GM03348 (cell line): ENCODE measurements at places on chromosomes 6 and 20.

GRCh38 chr6:49698478-49698877, 14.9 kb downstream of the CRISP2 start:
- DNase-seq: no peak

- DNase-seq: no peak
Observed at GRCh38 chr6:157596461-157596860, 215.5 kb downstream of the ZDHHC14 start.

DNA sequence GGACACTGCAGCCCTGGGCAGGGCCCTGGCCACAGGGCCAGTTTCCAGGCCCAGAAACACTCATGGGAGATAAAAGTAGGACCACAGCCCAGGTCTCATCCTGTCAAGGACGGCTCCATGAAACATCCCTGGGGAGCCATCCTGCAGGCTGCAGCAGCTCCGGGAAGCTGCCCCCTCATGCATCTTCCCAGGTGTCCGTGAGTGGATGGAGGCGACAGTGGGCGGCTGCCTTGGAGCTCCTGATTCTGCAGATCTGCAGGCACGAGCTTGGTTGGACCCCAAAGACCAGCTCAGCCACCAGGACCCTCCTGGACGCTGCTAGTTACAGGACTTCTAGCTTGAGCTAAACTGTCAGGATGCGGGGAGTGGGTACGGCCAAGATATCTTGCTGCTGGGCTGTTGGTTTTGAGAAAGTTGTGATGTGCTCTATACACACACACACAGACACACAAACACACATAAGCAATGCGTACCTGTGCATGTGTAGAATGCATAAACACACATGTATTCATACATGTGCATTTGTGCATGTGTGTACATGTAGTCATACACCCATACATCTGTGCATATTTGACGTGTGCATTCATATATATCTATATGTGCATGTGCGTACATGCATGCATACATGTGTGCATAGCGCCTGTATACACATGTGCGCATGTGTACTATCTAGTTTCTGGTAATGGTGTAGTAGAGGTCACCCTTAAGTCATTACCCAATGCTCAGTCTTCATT, 297.8 kb downstream of the TAF4 start:
- DNase-seq: no peak

DNA sequence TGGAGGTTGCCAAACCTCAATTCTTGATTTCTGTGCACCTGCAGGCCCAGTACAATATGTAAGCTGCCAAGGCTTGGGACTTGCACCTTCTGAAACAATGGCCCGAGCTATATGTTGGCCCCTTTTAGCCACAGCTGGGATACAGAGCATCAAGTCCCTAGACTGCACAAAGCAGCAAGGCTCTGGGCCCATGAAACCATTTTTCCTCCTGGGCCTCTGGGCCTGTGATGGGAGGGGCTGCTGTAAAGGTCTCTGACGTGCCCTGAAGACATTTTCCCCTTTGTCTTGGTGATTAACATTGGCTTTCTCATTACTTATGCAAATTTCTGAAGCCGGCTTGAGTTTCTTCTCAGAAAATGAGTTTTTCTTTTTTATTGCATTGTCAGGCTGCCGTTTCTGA, 40.5 kb upstream of the SLC35F1 start:
- no peak for DNase-seq

DNA sequence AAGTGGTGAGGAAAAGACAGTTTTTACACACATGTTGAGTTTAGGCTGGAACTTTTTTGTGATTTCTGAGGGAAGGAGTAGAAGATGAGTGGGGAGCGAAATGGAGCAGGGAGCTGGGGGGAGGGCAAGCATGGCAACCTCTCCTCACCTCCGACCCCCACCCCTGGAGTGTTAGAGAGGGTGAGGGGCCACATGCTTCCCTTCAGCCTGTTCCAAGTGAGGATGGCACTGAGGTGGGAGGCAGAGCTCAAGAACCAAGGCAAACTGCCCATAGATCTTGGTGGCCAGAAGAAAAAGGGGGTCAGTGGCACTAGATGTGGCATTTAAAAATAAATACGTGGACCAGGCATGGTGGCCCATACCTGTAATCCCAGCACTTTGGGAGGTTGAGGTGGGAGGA, 4.8 kb downstream of the TTBK1 start:
- no peak for DNase-seq

GRCh38 chr20:63951398-63952209, 4.6 kb downstream of the UCKL1 start:
- DNase-seq: no peak

- DNase-seq: no peak
Observed at GRCh38 chr6:40440053-40440452, 147.1 kb downstream of the LRFN2 start.

DNA sequence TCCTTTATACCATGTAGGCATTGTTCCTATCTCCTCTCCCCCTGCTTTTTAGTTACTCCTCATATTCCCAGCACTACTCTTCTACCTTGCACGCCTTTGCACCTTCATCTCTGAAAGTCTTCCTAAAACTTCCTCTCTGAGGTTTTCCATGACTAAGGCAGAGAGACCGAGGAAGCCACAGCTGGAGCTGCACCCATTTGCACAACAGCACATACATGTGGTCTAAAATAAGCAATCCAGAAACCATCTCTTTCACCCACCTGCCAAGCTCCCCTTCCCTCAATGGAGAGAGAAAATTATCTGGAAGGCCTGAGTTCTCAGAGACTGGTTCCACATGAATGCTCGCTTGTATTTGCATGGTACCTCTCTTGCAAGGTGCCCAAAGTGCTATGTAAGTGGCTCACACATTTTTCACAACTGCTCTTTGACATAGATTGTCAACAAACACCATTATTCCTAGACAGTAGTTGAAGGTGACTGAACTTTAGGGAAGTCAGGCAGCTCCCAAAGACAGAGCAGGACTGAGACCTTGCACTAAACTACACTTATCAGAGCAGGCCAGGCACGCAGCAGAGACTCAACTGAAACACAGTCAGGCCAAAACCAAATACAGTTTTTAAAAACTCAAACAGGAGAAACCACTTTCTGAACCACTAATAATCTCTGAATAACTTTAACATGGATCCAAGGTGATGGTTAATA, 313.2 kb downstream of the TFAP2A start:
- no peak for DNase-seq

GRCh38 chr6:130390890-130391289, 25.1 kb downstream of the TMEM200A start:
- no peak for DNase-seq

GRCh38 chr6:116397914-116398313, 27.2 kb downstream of the DSE start:
- peak; percentile 56 for DNase-seq

- DNase-seq: no peak
Observed at GRCh38 chr6:144894240-144894639, 609.1 kb downstream of the UTRN start.

DNA sequence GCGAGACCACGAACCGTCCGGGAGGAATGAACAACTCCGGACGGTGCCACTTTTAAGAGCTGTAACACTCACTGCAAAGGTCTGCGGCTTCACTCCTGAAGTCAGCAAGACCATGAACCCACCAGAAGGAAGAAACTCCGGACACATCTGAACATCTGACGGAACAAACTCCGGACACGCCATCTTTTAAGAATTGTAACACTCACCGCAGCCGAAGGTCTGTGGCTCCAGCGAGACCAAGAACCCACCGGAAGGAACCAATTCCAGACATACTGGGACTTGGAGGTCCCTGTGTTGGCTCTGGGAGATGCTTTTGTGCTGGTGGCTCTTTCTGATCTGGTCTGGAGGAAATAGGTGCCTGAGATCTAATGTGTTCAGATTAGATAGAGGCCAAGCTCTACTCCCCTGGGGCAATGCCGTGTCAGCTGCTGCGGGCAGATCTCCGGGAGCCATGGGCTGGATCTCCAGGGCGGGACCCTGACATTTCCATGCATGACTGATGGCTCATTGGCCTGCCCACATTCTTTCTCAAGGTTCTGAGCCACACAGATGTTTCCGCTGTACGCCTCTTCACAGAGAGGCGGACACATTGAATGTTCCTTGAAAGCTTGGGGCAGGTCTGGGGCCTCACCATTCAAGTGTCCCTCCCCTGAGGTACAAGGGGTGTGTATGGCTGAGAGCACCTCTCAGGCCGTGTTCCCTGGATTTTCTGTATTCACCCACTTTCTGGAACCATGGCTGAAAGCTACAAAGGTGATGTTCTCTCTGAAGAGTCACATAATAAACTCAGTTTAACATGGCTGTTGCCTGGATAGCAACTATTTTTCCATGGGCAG, 29.3 kb downstream of the GMPR start:
- DNase-seq: no peak

DNA sequence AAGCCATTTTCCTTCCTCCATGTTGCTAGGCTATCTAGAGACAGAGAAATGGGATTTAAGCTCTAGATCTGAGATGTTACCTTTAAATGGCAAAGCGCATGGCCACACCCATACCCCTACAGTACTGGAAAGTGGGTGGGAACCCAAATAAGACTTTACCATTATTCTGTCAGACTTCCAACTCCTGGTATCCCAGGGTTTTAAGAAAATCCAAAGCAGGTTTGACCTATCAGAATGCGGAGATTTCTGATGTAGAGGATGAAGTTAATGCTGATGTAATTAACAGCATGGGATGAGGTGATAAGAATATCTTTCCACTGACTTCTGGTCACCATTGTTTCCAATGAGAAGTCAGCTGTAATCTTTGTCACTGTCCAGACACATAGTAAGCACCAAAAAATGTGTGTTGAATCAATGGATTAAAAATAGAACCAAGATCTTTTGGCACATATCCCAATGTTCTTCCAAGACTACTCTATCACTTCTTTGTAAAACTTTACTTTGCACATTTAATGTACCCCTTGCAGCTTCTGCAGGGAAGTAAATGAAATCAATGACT, 140.8 kb upstream of the INSM1 start:
- DNase-seq: no peak

DNA sequence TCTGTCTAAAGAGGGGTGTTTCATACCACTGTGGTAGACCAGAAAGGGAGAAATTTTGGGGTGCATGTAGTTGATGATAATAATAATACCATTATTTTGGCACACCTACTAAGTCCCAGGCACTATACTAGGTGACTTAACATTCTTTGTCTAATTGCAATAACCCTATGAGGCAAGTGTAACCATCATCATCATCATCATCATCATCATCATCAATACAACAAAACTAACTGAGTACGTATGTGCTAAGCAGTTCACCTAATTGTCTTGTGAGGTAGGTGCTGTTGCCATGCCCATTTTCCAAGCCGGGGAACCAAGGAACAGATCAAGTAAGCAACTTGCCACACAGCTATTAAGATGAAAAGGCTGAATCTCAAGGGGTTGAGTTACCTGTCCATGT, 2.6 kb upstream of the PACSIN1 start:
- no peak for DNase-seq

GRCh38 chr20:48387675-48388074, 440.1 kb downstream of the PREX1 start:
- DNase-seq: no peak

DNA sequence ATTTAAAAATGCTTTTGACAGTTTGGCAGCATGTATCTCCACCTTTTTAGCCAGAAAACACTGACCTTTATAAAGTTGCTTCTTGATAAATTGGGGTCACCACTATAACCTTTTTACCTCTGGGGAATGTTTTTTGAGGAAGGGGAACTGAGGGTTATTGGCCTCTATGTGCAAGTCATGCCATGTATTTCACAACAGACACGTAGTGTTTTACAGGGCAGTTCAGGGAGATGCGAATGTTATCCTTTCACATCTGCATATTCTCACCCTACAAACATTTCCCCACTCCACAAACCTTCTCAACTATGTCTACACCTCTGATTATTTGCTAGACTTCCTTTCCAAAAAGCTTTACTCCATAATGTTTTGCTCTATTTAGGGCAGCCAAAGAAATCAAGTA, 17.0 kb upstream of the SLA2 start:
- no peak for DNase-seq

- no peak for DNase-seq
Observed at GRCh38 chr6:159728531-159728964, 1.2 kb downstream of the WTAP start.

- no peak for DNase-seq
Observed at GRCh38 chr6:87791485-87791884, 89.5 kb upstream of the AKIRIN2 start.

GRCh38 chr6:134609716-134610261, 291.9 kb upstream of the SGK1 start:
- no peak for DNase-seq

- DNase-seq: no peak
Observed at GRCh38 chr20:35629427-35630145, 14.0 kb downstream of the SPAG4 start.

DNA sequence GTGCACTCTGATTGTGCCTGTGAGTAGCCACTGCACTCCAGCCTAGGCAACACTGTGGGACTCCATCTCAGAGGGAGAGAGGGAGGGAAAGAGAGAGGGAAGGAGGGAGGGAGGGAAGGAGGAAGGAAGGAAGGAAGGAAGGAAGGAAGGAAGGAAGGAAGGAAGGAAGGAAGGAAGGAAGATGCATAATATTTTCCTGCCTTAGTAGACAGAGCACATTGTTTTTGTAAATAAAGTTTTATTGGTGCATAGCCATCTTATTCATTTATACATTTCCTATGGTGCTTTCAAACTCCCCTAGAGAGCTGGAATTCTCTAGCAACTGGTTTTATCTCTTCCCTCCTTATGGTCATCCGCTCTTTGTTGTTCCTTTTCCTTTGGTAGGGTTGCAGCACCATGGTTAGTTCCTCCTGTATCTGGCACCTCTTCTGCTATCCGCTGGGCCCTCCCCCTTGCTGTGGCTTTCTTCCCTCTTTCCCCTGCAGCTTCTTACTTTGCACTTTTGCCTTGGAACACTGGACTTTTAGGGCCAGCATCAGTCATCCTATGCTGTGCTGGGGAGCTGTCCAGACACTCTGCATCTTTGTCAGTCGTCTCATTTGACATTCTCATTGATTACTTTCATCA, 20.2 kb downstream of the GPR6 start:
- DNase-seq: no peak
